EH (cell line): ENCODE measurements at places on chromosomes 5 and 9.
A peak's percentile ranks its signal among the peaks of the same experiment; 100 is the strongest.

GRCh38 chr9:27227192-27227591, 69.8 kb downstream of the EQTN start:
- DNase-seq: peak; percentile 35

DNA sequence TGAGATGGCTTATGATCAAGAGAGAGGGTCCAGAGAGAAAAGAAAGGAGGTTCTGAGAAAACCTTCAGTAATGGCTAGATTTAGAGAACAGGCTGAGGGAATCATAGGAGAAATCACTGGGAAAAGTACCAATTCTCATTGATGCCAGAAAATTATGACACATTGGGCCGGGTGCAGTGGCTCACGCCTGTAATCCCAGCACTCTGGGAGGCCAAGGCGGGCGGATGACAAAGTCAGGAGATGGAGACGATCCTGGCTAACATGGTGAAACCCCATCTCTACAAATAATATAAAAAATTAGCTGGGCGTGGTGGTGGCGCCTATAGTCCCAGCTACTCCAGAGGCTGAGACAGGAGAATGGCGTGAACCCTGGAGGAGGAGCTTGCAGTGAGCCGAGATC, 29.5 kb upstream of the PLIN2 start:
- DNase-seq: peak; percentile 15

DNA sequence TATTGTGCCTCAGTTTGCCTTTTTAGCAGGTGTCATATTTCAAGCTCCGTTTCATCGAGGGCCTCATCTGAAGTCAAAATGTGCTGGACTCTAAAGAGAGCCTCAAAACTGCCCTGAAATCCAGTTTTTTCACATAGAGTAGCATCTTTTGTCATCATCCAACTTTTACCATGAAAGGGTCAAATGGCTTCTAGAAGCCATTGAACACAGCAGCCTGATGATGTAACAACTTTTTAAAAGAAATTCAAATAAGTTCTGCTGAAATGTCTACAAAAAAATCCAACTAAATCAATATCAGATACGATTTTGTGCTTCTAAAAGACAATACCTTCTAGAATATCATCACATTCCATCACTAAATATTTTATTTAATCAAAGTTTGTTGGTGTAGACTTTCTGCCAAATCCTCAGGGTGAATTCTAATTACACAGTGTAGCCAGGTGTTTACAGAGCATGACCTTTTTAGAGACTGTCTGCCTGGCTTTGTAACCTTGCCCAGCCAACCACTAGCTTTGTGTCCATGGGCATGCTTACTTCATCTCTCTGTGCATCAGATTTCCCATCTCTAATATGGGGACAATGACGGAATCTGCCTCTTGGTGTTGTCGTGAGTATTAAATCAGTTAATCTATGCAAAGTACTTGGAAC, 505.0 kb downstream of the EBF1 start:
- no peak for DNase-seq

GRCh38 chr9:105449081-105449480, 1.2 kb downstream of the FSD1L start:
- peak; percentile 26 for DNase-seq

DNA sequence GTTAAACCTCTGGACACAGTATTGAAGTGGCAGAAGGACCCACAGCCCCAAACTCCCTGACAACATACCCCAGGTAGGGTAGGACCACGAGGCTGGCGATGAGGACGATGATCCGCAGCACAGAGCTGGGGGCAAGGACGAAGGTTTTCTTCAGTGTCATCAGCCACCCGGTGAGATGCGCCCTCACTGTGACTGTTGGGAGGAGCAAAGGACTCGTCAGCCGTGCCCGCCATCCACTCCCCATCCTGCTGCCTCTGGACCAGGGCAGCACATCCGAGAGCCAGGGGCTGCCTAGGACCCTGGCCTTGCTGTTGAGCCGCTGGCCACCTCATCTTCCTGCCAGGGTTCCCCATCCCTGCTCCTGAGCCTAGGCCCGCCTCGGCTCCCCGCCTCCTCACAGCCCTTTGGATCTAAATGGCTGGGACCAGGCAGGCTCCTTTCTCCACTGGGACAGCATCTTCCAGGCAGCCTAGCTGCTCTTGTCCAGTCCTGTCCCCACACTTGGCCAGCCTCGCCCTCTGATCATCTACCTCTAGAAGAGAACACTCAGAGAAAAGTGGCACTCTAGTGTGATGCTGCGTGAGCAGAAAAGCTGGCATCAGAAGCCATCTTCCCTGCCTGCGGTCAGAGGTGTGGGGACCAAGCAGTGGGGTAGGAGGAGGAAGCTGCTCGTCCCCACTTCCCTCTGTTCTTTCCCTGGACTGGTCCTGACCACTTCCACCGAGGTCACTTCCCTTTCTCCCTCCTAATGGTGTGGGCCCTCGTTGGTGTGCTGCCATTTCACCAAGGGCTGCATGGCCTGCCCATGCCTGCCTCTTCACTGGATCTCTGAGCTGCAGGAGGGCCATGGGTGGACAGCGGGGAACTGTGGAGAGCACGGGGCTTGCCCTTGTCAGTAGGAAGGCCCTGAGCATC, 49.2 kb downstream of the OTULIN start:
- DNase-seq: no peak

DNA sequence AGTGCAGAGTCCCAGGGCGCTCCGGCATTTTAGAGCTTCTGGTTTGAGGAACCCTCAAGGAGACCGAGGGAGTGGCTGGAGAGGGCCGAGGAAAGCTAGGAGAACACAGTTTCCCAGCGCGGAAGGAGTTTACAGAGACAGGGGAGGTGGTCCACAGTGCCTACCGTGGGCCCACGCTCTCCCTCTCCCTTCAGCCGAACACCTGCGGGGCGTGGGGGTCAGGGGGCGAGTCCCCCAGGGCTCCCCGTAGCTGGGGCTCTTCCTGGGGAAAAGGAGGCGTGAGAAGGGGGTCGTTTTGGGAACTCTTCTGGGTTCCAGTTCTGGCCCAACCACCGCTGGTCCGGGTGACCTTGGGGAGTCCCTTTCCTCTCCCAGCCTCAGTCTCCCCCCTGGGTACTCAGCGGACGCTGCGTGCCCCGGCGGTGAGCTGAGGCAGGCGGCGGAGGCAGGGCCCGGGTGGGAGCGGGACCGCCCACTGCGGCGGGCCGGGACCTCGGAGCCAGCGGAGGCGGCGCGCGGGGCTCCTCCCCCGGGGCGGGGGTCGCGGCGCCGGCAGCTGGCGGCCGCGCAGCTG, 368 bp upstream of the FRMPD1 start:
- DNase-seq: no peak

DNA sequence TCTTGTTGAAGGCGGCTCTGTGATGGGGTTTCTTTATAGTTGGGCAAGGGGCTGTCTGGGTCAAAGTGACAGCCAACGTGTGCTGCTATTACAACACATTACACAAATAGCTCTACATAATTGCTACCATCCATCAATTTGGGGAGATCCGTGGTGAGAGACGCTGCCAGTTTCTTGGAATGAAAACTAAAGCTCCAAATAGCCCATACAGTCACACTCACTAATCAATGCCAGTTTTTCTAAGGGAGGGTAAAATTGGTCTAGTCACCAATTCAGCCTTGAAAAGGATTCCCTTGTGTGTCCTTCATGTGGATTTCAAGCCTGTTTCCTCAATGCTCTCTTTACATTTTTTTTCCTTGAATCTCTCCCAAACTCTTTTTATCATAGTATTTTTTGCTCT, 343.3 kb upstream of the KLF4 start:
- no peak for DNase-seq

DNA sequence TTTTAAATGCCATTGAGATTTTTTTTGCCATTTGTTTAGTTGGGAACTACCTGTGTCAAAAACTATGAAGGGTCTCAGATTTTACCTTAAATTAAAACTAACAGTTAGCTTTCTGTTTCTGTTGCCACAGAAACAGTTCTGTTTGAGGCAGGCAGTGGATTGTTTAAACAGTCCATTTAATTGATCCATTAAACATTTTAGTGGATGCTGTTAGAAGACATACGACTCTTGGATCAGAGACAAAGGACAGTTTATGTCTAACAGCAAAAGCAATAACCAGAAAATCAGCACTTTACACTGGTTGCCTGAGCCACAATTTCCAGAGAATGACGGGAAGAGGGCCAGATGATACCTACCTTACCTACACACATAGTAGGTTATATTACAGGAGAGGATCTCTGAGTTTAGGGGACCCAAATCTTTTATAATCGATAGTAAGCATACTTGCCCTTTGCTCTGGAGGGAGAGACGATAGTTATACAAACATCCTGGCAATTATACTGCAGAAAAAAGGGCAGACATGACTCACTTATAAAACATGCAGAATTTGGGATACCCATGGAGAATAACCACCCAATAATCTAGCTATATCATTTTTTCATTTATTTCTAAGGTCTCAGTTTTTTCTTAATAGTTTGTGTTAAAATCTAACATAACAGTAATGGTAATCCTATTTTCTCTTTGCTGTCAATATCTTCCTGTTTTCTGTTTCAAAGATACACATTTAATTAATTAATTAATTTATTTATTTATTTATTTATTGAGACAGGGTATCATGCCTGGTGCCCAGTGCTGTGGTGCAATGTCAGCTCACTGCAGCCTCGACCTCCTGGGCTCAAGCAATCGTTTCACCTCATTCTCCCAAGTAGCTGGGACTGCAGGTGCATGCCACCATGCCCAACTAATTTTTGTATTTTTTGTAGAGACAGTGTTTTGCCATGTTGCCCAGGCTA, 136.7 kb upstream of the TNFAIP8 start:
- peak; percentile 39 for DNase-seq

DNA sequence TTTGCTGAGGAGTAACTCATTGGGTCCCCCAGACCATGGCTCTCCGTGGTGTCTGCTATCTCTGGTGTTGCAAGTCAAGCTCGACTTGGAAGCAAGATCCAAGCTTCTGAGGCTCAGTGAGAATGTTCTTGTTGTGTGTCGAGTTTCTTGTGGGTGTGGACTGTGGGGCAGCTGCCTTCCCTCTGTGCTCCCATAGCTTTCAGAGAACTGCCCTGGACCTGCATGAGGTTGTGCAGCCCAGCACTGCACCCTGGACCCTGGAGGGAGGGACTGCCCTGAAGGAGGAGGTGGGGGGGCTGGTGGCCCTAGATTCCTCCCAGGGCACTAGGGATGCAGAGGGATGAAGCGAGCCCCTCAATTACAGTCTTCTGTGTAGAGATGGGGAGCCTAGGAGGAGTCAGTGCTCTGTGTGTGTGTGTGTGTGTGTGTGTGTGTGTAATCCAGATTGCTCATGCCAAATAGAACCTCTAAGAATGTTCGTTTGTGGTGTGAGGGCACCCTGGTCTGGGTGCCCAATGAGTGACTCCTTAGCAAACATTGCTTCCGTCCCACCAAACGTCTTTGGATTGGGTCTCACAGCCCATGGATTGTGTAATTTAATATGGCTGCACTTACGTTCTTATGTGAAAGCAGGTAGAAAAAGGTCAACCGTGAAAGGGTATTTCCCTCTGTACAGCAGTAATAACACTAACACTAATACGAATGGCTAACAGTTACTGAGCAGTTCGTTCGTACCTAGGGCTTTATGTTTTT, 143.3 kb upstream of the LMX1B start:
- DNase-seq: peak; percentile 5

DNA sequence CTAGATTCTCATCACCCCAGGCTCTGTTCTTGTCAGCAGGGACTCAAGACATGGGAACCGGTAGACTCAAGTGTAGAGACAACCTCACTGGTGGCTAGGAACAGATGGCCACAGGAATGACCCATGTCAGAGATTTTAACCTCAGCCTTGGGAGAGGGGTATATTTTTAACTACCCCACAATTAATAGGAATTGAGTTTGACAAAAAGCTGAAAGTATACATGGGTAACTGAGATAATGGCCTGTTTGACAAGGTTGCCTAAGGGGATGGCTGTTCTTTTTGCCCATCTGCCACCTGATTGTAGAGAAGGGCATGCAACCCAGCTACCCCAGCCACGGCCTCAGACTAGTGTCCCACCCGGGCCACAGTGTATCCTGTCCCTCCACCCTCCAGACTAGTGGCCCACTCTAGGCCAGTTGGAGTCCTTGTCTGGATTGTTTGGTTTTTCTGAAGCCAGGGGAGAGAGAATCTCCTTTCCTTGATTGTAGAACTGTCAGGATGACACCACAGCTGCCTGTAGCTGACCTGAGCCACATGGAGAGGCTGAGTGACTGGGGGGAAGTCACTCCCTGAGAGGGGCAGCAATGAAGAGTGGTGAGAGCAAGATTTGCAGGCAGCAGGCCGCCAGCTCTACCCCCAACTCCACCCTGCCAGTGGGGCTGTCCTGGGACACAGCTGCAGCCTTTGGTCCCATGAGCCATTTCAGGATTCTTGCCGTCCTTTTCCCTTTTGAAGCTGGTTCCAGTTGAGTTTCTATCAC, 14.6 kb upstream of the ANGPTL2 start:
- DNase-seq: no peak

- DNase-seq: peak; percentile 18
Observed at GRCh38 chr5:96628406-96628805, 33.8 kb upstream of the CAST start.

DNA sequence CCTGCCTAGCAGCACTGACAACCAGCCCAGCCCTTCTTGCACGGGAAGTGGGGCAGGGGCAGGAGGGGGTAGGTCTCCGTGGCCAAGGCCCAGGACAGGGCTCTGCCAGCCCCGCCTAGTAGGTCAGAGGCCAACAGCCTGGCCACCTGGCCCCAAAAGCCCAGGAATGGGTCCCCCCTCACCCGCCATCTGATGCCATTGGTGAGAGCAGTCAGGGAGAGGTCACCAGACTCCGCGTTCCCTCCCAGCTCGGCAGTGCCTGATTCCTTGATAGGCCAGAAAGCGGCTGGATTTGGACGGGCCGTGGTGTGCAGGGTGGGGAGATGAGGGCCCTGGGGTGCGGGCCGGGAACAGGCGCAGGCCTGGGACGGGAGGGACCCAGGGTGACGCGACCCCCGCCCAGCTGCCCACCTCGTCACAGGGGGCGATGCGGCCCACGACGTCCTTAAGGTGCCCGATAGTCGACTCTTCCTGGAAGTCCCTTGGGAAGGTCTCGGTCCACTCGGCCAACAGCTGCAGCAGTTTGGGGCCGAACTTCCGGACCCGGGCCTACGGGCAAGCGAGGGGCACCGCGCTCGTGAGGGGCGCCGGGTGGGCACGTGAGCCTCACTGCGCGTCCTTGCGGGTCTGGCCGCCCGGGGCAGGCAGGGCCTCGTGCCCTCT, 64.5 kb upstream of the RNF130 start:
- DNase-seq: no peak

DNA sequence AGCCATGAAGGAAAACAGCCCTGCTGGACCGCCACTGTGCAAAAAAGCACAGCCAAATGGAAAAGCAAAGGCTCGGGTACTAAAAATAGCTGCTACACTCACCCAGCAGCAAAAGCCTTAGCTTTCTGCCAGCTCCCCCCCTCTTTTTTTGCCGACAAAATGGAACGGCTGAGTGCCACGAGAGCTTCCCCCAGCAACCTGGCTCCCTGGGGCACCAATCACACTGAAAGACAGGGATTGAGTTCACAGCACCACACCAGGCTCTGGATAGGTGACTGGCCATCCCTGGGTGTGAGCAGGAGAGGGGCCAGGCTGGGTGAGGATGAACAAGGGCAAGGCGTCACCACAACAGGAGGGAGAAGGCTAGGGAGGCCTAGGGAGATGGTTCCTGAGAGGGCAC, 66.7 kb downstream of the SIL1 start:
- peak; percentile 70 for DNase-seq
